Amniotic epithelial cell (primary cell): ENCODE measurements at places on chromosomes 6 and 20.

DNA sequence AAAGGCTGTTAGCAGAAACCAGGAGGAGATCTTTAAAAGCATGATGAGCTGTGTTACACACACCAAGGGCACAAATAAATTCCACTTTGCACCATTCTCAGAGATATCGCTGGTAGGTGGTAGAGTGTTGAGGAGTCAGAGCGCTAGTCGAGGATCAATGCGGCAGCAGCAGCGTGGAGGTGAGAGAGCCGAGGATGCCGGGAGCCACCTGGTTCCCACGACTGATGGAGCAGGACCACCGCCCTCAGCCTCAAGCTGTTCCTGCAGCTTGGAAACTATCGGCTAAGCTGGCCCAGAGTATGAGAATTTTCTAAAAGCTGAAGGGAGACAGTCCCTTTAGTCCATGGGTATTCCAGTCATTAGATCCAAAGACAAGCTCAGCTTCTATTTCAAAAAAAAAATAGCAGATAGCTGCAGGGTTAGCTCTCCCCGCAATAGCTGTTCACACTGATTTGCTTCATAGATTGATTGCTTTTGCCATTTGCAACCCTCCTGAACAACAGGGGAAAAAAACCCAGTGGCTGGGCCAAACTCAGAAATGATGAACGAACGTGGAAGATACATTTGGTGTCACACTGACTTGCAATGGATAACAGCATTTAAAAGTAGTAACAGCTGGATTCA, 106.2 kb downstream of the LCA5 start:
- no peak for DNase-seq

- no peak for DNase-seq
These were observed 110.5 kb upstream of the CARMIL1 start for GRCh38 chr6:25168637-25169036.

- DNase-seq = no peak
These were observed 5.0 kb downstream of the GNAS-AS1 start for GRCh38 chr20:58845706-58846105.

DNA sequence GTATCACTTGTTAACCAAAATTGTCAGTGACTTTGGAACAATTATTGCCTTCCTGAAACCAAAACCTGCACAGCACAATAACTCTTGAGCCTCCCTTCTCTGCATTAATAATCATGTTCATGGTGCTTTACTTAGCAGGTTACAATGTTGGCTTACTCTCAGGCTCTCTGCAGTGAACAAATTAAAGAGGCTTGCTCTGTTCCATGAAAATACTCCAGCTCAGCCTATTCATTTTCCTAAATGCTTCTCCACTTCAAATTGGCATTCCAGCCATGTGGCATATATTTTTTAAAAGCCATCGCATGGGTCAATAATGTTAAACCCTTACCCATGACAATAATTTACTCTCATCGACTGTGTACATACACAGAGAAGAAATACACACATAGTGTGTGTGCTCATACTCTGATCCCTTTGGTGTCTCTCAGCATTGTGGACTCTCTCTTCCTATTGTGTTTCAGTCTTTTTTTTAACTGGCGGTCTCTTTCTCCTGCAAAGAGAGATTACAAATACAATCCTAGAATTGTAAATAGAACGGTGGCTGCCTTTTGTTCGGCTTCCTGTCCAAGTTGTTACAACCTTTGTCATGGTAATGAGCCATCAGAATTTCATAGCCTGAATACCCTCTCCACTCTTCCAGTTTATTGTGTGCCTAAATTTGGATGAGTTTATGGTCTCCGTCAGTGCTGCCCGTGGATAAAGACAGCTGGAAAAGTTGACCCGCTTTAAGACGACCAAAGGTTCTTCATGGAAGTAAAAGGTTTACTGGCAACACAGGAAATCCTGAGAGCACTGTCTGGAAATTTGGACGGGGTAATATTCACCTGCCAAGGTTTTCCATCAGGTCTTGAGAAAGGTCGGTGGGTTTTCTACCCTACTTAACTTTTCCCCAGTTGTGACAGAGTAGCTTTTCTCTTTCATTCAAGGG, 263.6 kb downstream of the CD83 start:
- no peak for DNase-seq

DNA sequence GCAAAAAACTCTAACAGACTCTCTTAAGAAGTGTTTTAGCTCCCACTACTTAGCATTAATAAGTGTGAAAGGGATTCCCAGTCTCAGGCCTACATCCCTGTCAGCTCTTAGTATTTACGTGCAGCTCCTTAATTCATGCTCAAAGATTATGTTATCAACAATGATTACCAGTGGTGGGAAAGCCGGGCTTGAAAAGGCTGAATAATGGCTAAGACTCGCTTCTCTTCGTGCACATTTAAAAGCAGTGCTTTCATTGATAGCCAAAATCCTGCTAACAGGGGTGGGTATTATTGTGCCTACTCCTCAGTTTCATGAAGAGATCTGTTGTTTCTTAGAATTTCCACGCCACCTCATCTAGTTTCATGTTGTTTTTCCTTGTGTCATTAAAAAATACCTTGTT, 518.8 kb downstream of the GRIK2 start:
- DNase-seq = no peak

GRCh38 chr6:30259140-30260035, 46.2 kb upstream of the TRIM26 start:
- DNase-seq = peak; percentile 58

DNA sequence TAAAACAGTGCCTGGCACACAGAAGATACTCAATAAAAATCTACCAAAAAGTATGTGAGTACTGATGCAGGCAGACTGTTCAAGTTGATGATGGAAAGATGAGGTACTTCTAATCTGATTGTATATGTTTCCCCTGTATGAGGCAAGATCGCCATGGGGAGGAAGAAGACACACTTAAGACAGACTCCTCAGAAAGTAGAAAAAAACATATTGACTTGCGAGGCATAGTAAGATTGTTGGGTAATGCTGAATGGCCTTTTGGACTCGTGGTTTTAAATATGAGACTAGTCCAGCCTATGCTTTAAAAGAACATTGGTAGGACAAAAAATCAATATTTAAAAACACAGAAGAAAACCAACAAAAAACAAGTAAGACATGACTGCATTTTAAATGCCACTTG, 72.6 kb downstream of the SHPRH start:
- peak; percentile 89 for DNase-seq
